ENCODE measurements at places on chromosomes 12 and 14.

GRCh38 chr12:53220694-53221202 is 11.3 kb downstream of the RARG start:
- DNase-seq, result peak; percentile 53

DNA sequence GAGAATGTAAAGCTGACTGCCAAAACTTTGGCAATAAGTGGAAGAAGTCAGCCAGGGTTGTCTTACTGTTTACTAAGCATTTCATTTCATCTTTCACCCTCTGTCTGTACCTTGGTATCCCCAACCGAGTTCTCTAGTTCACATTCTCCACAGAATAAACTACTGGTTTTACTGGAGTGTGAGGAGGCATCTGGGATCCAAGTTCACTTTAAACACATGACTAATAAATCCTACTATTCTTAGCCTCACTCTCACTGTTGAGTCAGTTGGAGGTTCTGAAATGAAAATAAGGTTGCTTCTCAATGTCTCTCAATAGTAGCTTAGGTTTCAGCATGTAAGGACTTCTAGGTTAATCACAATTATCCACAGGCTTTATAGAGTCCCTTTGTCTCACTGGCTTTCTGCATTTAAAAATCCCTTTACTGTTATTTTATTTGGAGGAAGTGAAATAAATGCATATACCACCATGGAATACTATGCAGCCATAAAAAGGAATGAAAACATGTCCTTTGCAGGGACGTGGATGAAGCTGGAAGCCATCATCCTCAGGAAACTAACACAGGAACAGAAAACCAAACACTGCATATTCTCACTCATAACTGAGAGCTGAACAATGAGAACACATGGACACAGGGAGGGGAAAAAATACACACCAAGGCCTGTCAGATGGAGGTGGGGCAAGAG is 95.8 kb downstream of the EPS8 start:
- no peak for DNase-seq

- no peak for DNase-seq
These were observed 39.4 kb upstream of the E2F7 start for GRCh38 chr12:77104792-77105191.

- no peak for DNase-seq
These were observed 87.2 kb downstream of the CAPZA3 start for GRCh38 chr12:18825138-18825537.

DNA sequence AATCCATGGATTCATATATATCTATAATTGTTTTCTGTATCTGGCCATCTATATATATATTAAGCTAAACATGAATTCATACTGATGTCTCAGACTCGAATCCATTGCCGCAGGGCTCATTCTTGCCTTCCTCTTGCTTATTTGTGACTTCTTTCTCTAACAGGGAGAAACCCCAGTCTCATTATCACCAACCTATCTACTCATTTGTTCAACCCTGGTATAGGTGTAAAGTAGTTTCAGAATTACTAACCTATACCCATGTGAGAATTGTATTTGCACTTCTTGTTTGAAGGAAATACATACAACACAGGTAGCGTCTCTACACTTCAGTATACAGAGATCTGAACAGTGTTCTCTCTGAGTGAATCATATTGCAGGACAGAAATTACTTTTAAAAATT is 77.7 kb downstream of the PTPN11 start:
- DNase-seq, result no peak

DNA sequence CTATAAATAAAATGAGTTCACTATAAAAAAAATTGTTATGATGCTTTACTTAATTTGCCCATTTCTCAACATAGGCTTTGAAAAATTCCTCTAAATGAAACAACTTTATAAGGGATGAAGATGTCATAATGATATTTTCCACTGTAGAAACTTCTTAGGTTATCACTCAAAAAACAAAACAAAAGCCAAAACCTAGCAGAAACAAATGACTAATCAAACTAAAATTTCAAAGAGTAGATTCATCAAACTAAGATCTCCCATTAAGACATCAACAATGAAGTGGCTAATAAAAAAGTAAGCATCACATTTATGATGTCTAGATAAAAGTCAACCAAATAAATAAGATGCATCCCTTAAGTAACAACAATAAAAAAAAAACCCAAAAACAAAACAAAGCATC is 36.9 kb upstream of the TTC7B start:
- DNase-seq, result no peak

DNA sequence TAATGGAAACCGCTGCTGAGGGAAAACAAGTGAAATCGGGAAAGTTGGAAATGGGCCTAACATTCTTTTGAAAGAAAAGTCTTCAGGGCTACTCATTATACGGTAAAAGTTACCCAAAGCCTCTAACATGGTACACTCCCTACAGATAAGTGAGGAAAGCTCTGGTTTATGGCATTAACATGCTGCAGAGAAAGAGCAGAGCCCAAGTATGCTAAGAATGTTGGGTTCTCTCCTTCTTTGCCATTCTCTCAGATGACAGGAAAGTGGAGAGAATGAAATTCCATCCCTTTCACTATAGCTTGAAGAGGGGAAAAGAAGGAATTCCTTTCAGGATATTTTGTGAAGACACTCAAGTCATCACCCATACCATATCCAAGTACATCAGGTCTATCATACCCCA is 348.0 kb downstream of the SEC23A start:
- no peak for DNase-seq

DNA sequence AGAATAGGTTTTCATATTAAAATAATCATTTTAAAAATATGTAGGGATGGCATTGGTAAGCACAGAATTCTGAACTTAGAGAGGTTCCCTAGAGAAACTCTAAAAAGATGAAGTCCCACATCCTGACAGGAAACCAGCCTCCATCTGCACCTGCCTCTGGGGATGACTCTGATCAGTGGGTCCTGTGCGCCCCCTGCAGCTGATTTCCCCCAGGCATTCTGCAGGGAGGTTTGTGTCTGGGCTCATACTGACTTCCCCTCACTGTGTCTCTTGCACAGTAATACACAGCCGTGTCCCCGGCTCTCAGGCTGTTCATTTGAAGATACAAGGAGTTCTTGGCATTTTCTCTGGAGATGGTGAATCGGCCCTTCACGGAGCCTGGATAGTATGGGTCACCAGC is 602.9 kb downstream of the TMEM121 start:
- DNase-seq, result no peak

- peak; percentile 43 for DNase-seq
These were observed 17.1 kb upstream of the MED13L start for GRCh38 chr12:116294454-116295165.

Measured in NCI-H524 (cell line).